ENCODE measurements at places on chromosomes 5 and 9.

- DNase-seq = no peak
These were observed 1.5 kb downstream of the CDC42SE2 start for GRCh38 chr5:131265311-131265803.

- no peak for DNase-seq
These were observed 14.4 kb upstream of the PHF19 start for GRCh38 chr9:120891245-120891883.

DNA sequence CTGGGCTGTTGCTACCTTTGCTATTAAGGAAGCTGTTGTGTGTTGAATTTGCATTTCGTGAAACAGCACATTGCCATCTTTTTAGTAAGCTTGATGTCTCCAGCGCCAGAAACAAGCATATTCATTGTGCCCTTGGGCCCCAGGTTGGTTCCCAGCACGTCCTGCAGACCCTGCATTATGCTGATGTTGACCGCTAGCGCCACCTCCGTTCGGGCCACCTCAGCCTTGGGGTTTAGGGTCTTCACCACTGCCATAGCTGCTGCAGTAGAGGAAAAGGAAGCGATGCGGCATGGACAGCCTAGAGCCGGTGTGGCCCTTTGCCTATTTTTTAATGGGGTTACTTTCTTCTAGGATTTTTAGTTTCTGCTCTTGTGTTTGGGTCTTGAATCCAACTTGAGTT, 23.8 kb upstream of the OTULIN start:
- DNase-seq = no peak

- no peak for DNase-seq
These were observed 38.7 kb downstream of the MAPK9 start for GRCh38 chr5:180253036-180253824.

- DNase-seq = no peak
These were observed 134.6 kb downstream of the TTLL11 start for GRCh38 chr9:121958530-121958929.

DNA sequence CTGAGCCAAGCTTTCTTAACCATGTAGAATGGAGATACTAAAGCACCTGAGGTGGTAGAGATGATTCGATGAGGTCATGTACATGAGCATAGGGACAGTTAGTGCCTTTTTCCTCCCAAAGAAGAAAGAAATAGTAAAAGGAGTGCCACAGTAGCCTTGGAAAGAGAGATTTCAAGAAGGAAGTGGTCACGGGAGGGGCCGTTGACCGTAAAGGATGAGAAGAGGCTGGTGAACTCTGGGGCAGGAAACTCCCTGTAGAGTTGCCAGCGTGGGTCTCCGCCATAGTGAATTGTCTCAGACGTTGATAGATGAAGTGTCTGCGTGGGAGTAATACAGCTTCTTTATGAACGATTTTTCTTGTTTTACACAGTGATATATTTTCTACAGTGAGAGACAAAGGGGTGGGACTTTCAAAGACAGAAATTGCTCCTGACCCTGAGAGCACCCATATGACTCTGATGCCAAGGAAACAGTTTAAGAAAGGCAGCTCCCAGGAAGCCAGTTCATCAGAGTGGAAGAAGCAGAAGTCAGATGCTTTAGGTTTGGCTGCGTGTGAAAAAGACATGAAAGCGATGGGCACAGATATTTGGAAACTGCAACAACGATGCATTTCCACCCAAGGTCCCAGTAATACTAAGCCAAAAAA, 41.3 kb downstream of the UGCG start:
- no peak for DNase-seq

- DNase-seq = no peak
These were observed 15.9 kb downstream of the ADAMTSL1 start for GRCh38 chr9:18489861-18490260.

DNA sequence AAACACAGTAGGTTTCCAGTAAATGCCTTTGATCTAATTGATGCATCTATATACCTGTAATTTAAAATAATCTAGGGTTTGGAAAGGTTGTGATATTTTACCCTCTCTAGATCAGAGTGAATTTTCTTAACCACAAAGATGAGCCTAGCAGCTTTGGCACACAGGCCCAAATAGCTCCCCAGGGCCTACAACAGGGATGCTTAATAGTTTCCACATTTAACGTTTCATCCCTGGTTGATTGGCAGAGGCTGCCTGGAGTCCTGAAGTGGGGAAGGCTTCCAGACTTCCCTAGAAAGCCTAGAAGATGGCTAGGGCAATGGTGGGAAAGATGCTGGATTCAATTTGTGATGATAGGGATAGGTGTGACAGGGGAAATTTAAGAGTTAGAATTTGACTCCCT, 206.6 kb downstream of the NSG2 start:
- DNase-seq = no peak

GRCh38 chr5:116453988-116454411, 120.6 kb downstream of the SEMA6A start:
- no peak for DNase-seq

DNA sequence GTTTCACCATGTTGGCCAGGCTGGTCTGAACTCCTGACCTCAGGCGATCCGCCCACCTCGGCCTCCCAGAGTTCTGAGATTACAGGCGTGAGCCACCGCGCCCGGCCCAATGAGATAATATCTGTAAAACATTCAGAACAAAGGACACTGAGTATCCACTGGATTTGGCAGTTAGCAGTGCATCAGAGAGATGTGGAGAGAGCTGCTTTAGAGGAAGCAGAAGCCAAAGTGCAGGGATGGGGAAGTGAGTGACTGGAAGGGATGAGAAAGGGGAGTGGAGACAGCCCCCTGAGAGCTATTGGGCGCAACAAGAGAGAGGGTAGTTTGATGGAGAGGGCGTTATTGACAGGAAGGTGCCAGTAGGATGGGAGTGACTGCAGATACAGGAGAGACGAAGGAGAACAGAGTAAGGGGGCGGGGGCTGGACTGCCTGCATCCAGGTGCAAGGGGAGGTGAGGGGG, 157.5 kb upstream of the SHB start:
- DNase-seq = no peak

Data from kidney epithelial cell (primary cell).